ENCODE measurements at places on chromosomes 6 and 20.

DNA sequence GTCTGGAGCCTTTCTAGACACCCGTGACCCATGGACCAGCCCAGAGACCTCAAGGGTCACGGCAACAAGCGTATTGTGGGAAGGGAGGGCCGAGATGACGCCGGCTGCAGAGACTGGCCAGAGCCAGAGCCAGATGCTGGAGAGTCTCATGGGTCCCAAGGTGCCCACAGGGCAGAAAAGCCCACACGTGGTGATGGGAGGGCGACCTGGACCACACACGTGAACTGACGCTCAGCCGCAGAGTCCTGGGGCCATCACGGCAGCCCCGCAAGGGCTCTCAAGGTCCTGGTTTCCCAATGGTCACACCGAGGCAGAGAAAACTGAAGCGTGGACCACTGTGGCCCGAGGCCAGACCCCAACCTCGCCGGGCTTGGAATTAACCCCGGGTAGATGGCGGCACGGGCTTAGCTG is 92.6 kb downstream of the YTHDF1 start:
- DNase-seq = peak; percentile 22

DNA sequence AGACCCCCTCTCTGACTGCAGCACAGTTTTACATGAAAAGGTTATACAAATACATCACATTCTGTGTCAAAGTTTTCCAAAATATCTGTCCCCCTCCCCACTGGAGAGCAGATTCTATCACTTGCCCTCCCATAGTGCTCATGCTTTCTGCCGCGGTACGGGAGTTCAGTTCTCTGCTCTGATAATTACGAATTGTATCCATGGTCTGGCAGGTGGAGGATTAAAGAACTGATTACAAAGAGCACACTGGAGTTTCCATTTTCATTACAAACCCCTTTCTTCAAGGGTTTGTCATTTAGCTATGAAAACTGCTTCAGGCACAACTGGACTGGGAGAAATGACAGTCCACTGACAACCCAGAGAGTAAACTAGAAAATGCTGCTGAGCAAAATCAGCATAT is 166.0 kb downstream of the PDSS2 start:
- no peak for DNase-seq

DNA sequence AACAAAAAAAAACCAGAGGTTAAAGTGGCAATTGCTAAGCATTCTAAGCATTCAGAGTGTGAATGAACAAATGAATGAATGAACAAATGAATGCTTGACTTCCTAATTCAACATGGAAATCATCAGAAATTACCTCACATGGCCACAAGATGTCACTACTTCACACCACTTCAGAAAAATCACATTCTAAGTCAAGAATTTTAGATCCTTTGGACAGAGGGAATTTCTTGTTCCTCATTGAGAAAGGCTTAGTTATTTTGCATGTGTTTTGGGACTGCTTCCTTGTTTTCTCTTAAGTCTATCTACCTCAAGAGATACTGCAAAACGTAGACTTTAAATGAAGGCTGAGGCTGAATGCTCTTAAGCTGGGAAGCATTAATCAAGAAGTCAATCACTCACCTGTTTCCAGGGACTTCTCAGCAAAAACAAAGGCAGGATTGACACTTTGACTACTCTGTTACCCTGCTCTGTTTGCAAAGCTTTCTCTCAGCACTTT is 120.2 kb downstream of the MBOAT1 start:
- no peak for DNase-seq

DNA sequence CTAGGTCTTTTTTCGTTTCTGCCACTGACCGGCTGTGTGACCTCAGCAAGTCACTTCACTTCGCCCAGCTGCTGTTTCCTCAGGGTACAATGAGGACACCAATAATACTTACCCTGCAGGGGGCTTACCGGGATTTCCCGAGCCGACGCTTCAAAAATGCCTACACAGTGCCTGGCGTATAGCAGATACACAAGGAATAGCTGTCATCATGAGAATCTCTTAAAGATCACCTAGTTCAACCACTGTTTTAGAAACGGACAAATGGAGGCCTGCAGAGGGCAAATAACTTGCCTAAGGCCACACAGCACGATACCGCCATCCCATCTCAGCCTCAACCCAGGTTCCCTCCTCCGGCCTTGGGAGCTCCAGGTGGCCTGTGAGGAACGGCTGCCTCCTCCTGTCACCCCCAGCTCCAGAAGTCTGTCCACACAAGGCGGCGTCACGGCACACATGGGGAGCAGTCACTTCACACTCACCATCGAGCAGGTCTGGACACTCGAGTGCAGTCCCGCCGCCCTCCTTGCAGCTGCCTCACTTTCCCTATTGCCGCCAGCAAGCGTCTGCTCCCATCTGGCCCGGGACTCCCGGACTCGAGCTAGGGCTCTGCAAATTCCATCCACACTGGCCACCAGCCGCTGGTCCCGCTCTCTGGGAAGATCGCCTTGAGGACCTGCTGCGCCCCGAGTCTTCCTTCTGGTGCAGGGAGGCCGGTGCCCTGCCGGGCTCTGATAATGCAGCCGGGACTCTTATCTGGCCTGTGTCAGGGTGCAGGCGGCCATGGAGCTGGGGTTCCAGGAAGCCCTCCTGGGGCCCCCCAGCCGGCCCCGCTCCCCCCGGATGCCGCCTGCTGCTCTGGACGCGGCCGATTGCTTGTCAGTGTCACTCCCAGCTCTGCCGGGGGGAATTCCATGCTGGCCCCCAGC is at the start of gene RIPOR3:
RIPOR3 (minus strand) TSS at position 893 of the 923 bp plus-strand sequence; CDS start at position 479, 414 bp downstream.
- peak; percentile 48 for DNase-seq

DNA sequence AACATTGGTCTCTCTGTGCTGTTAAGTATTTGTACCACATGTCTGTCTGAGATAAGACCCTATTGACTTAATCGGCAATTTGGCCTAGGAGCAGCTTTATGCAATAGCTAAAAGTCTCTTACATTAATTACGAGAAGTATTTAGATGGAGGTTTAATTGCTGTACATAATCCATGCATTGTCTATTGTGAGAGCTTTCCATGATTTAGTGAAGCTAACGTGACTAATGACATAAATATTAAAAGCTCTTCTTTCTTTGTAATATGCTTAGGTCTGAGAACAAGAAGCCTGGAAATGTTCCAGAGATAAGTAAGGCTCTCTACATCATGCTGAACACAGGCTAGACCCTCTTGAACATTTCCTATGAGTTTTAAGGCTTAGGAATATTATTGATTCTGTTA is 32.7 kb upstream of the FAM83B start:
- no peak for DNase-seq

- DNase-seq = no peak
Observed at GRCh38 chr20:46358346-46359058, 47.9 kb downstream of the ELMO2 start.

Measured in dorsolateral prefrontal cortex (tissue), 122 donors.